ENCODE measurements at places on chromosomes 16 and 17.

GRCh38 chr17:40086150-40087044, 14.0 kb downstream of the NR1D1 start:
- H3K27me3 ChIP-seq, result no peaks in the 10 kb centered on the region
- peaks cover 8% of the 10 kb centered on the region for H3K36me3 ChIP-seq
- DNase-seq, result peak; percentile 84
- peaks cover 3% of the 10 kb centered on the region for H3K4me1 ChIP-seq

- no peak overlapping the region for H3K27ac ChIP-seq
- H3K27me3 ChIP-seq, result no peaks in the 10 kb centered on the region
- DNase-seq, result peak; percentile 29
- no peak overlapping the region for H3K4me3 ChIP-seq
- H3K4me1 ChIP-seq, result peaks cover 6% of the 10 kb centered on the region
These were observed 349.6 kb downstream of the KIF2B start for GRCh38 chr17:54172096-54172984.

GRCh38 chr17:58121925-58122324, 26.3 kb upstream of the OR4D1 start:
- H3K27me3 ChIP-seq, result no peaks in the 10 kb centered on the region
- no peak overlapping the region for H3K27ac ChIP-seq
- H3K36me3 ChIP-seq, result no peaks in the 10 kb centered on the region
- H3K4me1 ChIP-seq, result no peaks in the 10 kb centered on the region
- no peak overlapping the region for H3K4me3 ChIP-seq

DNA sequence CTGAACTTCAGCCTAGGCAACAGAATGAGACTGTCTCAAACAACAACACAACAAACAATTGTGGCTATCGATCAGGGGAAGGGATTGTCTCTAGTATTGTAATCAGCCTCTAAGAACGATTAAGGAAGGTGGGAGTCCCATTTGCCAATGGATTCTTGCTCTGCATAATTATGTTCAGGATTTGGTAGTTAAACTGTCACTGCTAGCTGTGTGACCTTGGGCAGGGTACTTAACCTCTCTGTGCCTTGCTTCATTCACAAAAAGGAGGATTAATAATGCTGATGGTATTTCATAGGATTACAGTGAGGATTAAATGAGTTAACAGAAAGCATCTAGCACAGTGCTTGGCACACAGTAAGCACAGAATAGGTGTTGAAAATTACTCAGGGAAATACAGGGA, 6.7 kb upstream of the SSTR2 start:
- no peak overlapping the region for H3K27ac ChIP-seq
- H3K36me3 ChIP-seq, result no peaks in the 10 kb centered on the region
- H3K4me1 ChIP-seq, result peaks cover 5% of the 10 kb centered on the region
- H3K27me3 ChIP-seq, result peaks cover 2% of the 10 kb centered on the region

Data from Caco-2 (cell line).